ENCODE measurements at places on chromosomes 12 and 14. TPM values are rescaled to one million over a fixed set of nuclear protein-coding genes. Genes with fewer than 3 reads are reported as not detected.

DNA sequence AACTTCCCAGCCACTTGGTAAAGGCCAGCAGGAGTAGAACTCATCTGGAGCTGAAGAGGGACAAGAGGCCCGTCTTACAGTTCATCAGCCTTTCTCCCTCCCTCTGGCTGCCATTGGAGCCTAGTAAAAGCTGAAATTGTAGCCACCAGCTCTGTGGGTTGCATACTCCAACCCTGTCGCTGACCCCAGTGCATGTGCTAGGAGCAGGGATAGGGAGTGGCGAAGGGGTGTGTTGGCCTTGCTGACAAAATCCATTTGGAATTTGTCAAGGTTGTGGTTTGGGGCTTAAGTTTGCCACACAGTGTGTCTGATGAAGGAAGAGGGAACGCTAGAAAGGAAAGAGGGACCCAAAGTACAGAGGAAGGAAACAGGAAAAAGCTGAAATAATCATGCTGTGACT lies 4.0 kb upstream of the ARF3 start:
- no peak for DNase-seq

- no peak for DNase-seq
These were observed 15.3 kb upstream of the DGLUCY start for GRCh38 chr14:91098591-91098990.

C12orf56 gene
- 1.5 TPM for total RNA-seq

HOXC4 gene
- not detected for total RNA-seq
